ENCODE measurements at places on chromosomes 5 and 9.

DNA sequence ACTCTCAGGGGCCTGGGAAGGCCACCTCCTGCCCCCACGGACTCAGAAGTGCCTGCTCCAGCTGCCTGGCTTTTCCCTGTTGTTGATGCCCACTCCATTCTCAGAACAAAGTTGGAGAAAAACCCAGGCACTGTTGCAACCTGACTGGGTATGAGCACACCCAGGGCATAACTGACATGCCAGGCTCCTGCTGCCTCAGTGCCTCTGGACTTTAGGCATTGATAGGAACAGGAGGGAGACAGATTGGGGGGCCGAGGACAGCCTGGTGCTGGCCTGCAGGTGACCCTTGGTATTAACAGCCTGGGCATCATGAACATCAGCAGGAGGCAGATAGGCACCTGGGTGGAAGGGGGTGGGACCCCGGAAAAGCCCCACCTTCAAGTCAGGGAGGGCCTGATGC lies 685.9 kb upstream of the CDH10 start:
- no peak for DNase-seq
- no peaks in the 10 kb centered on the region for H3K36me3 ChIP-seq
- no peaks in the 10 kb centered on the region for H3K4me1 ChIP-seq

DNA sequence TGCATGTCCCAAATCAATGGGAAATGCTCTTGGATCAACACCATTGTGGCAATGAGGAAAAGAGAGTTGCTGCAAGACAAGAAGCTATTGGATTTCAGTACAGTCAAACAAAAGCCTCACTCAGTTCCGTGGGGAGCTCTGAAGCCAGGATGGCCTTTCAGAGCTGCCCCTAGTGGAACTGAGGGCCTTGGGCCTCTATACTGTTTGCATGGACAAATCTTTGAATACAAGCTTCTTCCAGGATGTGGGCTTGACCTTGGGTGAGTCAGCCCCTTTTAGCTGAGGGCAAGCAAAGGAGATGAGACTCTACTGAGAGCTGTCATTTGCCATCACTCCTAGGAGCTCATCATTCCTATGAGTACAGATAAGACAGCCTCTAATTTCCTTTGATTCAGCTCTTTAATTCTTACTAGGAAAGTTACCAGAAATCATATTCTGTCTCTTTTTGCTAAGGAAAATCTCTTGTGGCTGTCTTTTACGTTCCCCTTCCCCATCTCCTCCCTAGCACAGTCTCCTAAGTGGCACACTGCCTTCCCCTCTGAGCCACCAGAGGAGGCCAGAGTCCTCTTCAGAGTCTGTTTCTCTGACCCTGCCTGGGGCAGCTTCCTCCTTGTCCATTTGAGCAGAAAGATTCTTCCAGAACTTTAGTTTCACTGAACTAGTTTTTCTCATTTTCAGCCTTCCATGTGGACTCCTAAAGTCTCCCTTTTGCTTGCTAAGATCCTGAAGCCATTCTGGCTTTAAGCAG lies 168.8 kb upstream of the POC5 start:
- H3K27ac ChIP-seq: no peak overlapping the region
- H3K4me1 ChIP-seq: no peaks in the 10 kb centered on the region
- no peaks in the 10 kb centered on the region for H3K27me3 ChIP-seq
- H3K4me3 ChIP-seq: no peak overlapping the region

- H3K36me3 ChIP-seq: no peaks in the 10 kb centered on the region
- H3K4me3 ChIP-seq: no peak overlapping the region
- H3K27ac ChIP-seq: no peak overlapping the region
- H3K4me1 ChIP-seq: no peaks in the 10 kb centered on the region
- no peaks in the 10 kb centered on the region for H3K27me3 ChIP-seq
These were observed 286.8 kb upstream of the RPS23 start for GRCh38 chr5:82564963-82565362.

DNA sequence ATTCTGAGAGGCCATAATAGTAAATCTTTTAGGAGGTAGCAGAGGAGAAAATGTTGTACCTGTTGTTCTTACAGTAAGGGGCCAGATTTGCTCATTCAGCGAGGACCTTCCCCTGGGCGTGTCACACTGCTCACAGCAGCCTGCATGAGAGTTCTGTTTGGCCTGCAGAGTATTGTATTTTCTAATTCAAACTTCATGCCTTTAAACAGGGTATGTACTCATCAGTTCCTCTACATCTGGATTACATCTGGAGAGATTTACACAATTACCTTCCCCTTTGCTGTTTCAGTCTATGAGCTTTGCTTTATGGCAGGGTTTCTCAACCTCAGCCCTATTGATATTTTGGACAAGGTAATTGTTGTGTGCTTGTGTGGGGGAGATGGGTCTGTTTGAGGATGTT lies 170.9 kb upstream of the STK32A start:
- no peaks in the 10 kb centered on the region for H3K36me3 ChIP-seq
- H3K4me1 ChIP-seq: no peaks in the 10 kb centered on the region
- no peak overlapping the region for H3K4me3 ChIP-seq
- no peaks in the 10 kb centered on the region for H3K27me3 ChIP-seq

Measured in transverse colon (tissue), 4 donors.